Stimulated activated CD8-positive, alpha-beta memory T cell treated with anti-CD3 and anti-CD28 coated beads, Interleukin-7, amount 100 ng/mL, for 4 hours (primary cell): ENCODE measurements at places on chromosomes 7 and 10.

- no peak for DNase-seq
Observed at GRCh38 chr7:27459731-27460053, 203.0 kb downstream of the HIBADH start.

DNA sequence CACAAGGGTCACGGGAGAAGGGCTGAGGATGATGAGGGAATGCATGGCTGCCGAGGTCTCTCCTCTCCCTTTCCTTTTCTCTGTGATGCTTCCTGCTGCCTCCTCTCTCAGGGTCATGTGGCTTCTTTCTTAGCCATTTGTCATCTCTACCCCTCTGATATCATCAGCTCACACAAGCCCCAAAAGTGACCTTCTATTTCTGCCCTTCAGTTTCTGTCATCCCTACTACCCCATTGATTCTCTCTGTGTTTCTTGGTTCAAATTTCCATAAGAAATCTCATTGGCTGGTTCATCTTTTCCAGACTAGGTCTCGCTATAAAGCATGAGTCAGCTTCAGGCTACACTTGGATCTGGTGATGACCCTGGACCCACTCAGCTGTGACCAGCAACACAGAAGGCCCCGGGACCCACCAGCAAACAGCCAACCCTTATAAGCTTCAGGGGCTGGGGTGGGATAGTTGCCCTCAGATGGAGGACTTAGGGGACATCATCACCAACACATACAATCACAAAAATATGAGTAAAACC lies 284.3 kb downstream of the SKAP2 start:
- DNase-seq, result no peak

DNA sequence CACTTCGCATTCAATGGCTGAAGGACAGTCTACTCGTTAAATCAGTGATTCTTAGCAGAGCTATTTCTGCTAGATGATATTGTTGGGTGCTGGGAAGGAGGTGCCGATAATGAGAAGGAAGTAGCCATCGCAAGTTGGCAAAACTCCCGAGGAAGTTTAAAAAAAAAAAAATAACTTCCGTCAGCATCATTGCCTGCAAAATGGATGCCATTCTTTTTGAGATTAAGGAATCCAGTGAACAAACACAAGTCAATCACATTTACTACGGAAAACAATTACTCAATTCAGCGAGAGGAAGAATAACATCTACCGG lies 74.4 kb upstream of the SFMBT2 start:
- DNase-seq, result no peak

- no peak for DNase-seq
Observed at GRCh38 chr7:1234881-1235500, 2.3 kb downstream of the UNCX start.

- no peak for DNase-seq
Observed at GRCh38 chr10:99926925-99927720, 82.6 kb downstream of the DNMBP start.

DNA sequence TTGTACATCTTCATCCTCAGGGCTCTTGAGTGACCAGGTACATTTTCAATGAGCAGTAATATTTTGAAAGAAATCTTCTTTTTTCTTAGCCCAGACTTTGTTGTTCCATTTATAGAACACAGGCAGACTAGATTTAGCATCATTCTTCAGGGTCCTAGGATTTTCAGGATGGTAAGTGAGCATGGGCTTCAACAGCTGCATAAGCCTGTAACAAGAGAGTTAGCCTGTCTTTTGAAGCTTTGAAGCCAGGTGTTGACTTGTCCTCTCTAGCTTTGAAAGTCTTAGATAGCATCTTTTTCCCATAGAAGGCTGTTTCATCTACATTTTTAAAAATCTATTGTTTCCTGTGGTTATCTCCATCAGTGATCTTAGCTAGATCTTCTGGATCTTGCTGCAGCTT lies 4.5 kb upstream of the NDUFA5 start:
- DNase-seq, result no peak

- no peak for DNase-seq
Observed at GRCh38 chr10:9222917-9223316, 1168.4 kb downstream of the GATA3 start.

GRCh38 chr10:14609178-14609577 lies 165.5 kb downstream of the FAM107B start:
- no peak for DNase-seq

GRCh38 chr10:114352653-114353298 lies 51.5 kb downstream of the AFAP1L2 start:
- no peak for DNase-seq

- DNase-seq, result no peak
Observed at GRCh38 chr7:26343837-26344236, 52.2 kb downstream of the SNX10 start.

- no peak for DNase-seq
Observed at GRCh38 chr10:79244068-79244442, 103.2 kb upstream of the PPIF start.

DNA sequence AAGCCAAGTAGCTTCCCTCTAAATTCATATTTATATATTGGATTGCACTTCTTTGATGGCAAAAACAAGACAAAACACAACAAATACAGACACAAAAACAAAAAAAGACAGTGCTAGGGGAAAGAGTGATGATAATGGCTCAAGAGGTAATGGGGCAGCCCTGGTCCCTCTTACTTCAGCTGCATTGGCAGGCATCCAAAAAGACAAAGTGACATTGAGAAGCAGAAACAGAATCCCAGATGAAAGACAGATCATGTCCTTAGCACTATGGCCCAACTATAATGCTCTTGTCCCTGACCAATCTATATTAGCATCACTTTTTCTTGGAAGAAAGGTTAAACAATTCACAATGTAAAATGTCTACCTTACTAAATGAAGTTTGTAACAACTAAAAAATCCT lies 76.2 kb downstream of the GPR85 start:
- DNase-seq, result no peak

DNA sequence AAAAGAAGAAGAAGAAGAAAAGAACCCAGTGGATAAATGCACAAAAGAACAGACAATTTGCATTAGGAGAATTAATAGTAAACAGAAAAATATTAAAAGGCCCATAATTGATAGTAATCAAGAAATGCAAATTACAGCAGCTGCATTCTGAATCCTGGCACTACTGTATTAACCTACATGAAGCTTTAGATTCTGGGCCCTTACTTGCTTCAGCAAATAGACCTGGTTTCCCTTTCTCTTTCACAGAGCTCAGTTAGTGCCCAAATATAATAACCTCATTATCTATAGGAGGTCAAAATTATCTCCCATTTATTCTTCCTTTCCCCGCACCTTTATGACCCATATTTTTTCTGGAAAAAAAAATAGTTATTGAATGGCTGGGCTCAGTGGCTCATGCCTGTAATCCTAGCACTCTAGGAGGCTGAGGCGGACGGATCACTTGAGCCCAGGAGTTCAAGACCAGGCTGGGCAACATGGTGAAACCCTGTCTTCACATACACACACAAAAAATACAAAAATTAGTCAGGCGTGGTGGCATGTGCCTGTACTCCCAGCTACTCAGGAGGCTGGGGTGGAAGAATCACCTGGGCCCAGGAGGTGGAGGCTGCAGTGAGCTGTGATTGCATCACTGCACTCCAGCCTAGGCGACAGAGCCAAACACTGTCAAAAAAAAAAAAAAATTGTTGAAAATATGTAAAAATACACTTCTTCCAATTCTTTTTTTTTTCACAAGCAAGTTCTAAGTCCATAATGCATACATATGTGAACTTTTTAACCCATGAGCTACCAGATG lies 36.0 kb upstream of the PIK3AP1 start:
- DNase-seq, result no peak

- DNase-seq, result no peak
Observed at GRCh38 chr10:88088441-88089340, 225.3 kb downstream of the PTEN start.

GRCh38 chr10:48444861-48445841 lies 138.7 kb downstream of the MAPK8 start:
- no peak for DNase-seq

- DNase-seq, result no peak
Observed at GRCh38 chr10:124381011-124381611, 37.6 kb downstream of the OAT start.

DNA sequence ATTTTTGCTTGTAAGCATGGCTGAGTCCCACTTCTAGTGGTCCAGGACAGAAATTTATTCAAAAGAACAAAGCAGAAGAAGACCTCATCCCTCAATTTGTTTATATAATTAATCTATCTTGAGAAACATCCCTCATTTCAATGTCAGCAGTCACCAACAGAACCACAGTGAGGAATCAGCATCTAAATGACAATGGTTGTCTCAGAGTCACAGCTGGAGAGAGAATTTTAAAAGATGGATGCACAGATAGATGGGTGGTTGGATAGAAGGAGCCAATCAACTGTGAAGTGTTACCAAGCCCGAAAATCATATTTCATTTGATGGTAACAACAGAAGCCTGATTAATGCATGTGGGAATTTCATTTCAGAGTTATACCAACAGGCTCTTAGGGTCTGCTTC lies 55.0 kb downstream of the ICA1 start:
- no peak for DNase-seq

DNA sequence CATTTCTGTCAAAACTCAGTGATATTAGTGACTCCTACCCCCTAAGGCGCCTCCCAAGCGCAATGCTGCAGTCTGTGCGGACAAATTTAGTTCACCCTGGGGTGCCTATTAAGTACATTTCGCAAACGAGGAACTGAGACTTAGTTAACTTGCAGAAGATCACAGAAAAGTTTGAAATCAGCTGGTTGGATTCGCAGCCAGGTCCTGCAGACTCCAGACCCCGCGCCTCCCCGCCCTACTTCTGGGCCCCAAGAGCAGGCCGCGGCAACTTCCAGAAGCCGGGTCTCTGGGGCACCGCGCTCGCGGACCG lies 588 bp downstream of the CYREN start:
- no peak for DNase-seq

GRCh38 chr7:4613846-4614548 lies 68.1 kb upstream of the FOXK1 start:
- DNase-seq, result no peak

DNA sequence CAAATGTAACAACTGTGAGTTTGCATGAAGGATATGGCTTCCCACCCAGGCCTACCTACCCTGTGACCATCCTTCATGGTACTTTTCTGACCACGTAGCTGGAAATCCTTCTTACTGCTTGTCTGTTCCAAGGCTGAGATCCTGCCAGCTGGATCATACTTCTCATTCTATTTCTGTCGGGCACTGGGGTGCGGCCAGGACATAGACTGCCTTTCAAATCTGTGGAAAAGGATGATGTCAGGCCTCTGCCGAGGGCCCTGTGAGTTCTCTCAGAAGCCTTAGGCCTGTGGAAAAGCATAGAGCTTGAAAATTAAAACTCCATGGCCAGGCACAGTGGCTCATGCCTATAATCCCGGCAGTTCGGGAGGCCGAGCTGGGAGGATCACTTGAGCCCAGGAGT lies 10.0 kb downstream of the VWC2 start:
- no peak for DNase-seq

- DNase-seq, result no peak
Observed at GRCh38 chr7:90877201-90877600, 281.1 kb downstream of the CDK14 start.

DNA sequence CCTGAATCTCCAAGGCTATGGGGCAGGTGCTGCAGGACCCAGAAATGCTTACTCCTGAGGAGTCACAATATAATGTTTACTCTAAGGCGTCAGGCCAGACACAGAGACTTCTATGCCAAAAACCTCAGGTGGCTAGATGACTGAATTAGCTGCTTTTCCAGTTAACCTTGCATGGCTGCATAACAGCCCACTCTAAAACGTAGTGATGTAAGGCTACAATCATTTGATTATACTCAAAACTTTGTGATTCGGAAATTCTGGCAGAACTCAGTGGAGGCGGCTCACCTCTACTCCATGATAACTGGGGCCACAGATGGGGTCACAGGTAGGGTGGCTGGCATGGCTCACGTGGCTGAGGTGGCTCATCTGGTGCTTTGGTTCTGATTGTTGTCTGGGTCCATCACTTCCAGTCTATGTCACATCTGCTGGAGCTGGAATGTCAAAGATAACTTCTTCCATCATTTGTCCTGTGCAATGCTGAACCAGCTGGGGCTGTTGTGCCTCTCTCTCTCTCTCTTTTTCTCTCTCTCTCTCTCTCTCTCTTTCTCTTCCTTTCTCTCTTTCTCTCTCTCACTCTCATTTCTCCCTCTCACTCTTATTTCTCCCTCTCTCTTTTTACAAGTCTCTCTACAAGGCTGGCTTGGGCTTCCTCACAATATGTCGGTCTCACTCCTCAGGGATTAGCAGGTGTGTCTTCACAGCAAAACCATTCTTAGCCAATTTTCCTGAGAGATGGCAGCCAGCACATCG lies 11.8 kb downstream of the TMEM72 start:
- no peak for DNase-seq

DNA sequence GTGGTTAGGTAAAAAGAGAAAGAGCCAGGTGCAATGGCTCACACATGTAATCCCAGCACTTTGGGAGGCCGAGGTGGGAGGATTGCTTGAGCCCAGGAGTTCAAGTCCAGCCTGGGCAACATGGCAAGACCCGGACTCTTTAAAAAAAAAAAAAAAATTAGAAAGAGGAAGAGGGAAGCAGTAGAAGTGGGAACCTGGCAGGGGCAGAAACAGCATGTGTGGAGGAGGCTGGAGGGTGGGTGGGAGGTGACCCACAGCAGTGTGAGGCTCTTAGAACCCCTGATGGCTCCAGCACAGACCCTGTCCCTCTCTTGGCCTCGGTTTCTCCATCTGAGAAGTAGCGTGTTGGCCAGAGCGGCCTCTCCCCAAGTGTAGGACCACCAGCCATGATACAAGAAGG lies 4.9 kb upstream of the CCL24 start:
- no peak for DNase-seq

GRCh38 chr10:75547391-75548298 lies 116.2 kb downstream of the LRMDA start:
- no peak for DNase-seq

GRCh38 chr7:27031289-27032172 lies 64.3 kb downstream of the HOXA1 start:
- DNase-seq, result no peak

DNA sequence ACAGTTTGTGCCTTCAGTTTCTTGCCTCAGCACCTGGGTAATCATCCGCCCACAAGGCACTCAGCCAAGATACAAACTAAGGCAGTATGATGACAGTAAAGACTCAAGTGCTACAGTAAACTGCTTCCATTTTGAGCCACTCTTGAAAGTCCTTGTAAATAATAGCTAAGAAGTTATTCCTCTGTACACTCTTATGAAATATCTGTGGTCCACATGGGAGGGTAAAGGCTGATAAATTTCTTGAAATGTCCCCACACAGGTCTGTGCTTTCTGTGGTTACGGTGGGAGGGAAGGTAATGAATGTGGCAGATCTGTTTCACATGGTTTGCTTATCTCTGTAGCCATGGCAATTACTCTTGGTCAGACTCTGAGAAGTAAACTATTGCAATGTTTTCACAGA lies 551.0 kb upstream of the ZWINT start:
- no peak for DNase-seq
